ENCODE measurements at places on chromosomes 5 and 9. TPM values are rescaled to one million over a fixed set of nuclear protein-coding genes. Genes with fewer than 3 reads are reported as not detected.

DNA sequence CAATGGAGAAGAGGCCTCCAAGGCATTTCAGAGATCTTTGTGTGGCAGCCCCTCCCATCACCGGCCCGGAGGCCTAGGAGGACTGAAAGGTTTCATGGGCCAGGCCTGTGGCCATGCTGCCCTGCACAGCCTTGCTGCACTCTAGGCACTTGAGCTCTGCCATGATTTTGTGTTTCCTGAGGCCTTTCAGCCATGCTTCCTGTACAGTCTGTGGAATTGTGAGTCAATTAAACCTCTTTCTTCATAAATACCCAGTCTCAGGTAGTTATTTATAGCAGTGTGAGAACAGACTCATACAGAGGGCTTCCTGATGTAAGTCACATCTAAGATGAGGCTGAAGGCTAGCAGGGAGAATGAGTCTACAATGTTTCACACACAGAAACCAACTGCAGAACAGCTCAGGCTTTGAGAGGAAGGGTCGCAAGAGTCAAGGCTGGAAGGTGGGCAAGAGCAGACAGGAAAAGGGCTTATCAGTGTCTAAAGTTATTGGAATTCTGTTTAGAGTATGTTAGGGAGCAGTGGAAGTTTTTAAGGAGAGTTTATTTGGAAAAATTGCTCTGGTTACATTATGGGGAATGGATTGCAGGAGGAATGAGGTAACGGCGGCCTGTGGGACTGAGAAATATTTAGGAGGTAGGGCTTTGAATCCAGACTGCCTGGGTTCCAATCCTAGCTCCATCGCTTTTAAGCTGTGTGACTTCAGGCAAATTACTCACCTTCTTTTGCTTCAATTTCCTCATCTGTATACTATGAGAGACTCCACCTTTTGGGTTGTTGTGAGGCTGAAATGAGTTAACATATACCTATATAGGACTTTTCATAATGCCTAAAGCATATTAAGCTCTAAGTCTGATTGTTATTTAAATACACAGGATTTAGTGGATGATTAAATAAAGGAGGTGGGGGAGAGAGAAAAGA, 291.2 kb downstream of the CWC27 start:
- no peaks in the 10 kb centered on the region for H3K4me1 ChIP-seq
- no peak overlapping the region for H3K4me3 ChIP-seq
- DNase-seq: no peak

- no peak overlapping the region for H3K27ac ChIP-seq
- no peaks in the 10 kb centered on the region for H3K36me3 ChIP-seq
- no peaks in the 10 kb centered on the region for H3K27me3 ChIP-seq
- H3K4me1 ChIP-seq: no peaks in the 10 kb centered on the region
- DNase-seq: no peak
Measured at GRCh38 chr9:133088756-133089155, 27.0 kb downstream of the CEL start.

GRCh38 chr5:81234299-81234698, 1.2 kb downstream of the CKMT2 start:
- peak; percentile 42 for DNase-seq
- H3K27ac ChIP-seq: no peak overlapping the region
- H3K27me3 ChIP-seq: no peaks in the 10 kb centered on the region
- H3K4me1 ChIP-seq: peaks cover 3% of the 10 kb centered on the region
- peak overlapping the region; percentile 61 for H3K4me3 ChIP-seq

DNA sequence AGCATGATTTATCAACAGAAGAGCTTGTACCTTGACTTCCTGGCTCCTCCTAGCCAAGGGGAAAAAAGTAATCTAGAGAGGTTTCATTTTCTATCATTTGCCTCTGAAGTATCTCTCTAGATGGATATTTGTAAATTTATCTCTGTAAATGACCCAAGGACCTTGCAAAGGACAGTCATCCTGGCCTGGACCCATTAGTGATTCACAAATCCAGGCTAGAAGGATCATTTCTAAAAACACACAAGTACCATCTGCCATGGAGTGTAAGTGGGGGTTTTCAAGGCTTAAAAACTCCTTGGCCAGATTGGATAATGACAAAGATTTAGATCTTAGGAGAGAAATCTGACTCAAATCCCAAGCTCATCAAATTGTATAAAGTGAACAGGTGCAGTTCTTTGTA, 8.1 kb downstream of the TTC23L start:
- peaks cover 3% of the 10 kb centered on the region for H3K36me3 ChIP-seq
- no peaks in the 10 kb centered on the region for H3K4me1 ChIP-seq
- DNase-seq: no peak
- no peak overlapping the region for H3K27ac ChIP-seq
- no peaks in the 10 kb centered on the region for H3K27me3 ChIP-seq

- no peak overlapping the region for H3K4me3 ChIP-seq
- DNase-seq: no peak
- H3K27me3 ChIP-seq: no peaks in the 10 kb centered on the region
- H3K36me3 ChIP-seq: no peaks in the 10 kb centered on the region
- no peak overlapping the region for H3K27ac ChIP-seq
Measured at GRCh38 chr9:133707763-133708245, 30.3 kb downstream of the SARDH start.

DNA sequence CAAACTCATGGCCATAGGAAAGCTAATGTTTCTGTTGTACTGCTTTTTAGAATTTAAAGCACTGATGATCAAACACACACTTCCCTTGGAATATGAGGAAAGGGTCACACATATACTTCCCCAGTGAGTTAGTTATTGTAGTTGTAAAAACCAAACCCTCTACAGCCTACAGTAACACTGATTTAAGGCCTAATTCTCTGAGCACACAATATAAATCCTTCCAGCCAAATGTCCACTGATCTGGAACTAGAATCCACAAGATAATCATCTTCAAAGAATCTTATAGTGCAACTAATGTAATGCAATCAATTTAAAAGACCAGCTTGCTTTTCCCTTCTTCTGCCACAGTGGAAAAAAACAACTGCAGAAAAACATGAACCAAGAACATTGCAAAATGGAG, 219.3 kb downstream of the CAAP1 start:
- H3K36me3 ChIP-seq: no peaks in the 10 kb centered on the region
- H3K4me3 ChIP-seq: no peak overlapping the region
- no peak for DNase-seq
- H3K27me3 ChIP-seq: no peaks in the 10 kb centered on the region

DNA sequence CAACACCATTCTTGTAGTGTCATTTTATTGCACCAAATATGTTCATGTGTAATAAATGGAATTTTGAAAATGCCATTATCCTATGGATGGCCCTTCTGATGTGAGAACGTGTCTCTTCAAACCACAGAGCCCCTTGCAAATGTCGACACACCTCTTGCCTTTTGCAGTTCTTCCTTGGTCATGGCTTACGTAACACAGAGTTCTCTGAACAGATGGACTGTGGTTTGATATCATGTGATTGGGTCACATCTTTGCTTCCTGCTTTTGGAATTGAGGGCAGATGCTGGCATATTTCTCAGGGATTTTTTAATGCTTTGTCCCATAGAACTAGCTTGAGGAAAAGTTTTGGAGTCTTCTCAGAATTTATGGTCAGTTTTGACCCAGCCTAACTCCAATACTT, 4.6 kb downstream of the TGFBR1 start:
- H3K36me3 ChIP-seq: no peaks in the 10 kb centered on the region
- H3K4me1 ChIP-seq: no peaks in the 10 kb centered on the region
- no peak overlapping the region for H3K27ac ChIP-seq
- H3K4me3 ChIP-seq: no peak overlapping the region
- H3K27me3 ChIP-seq: no peaks in the 10 kb centered on the region

SIT1 gene
- total RNA-seq: 1.3 TPM

- H3K4me1 ChIP-seq: no peaks in the 10 kb centered on the region
- H3K27me3 ChIP-seq: no peaks in the 10 kb centered on the region
- no peaks in the 10 kb centered on the region for H3K36me3 ChIP-seq
Measured at GRCh38 chr5:31898036-31898632, 259.2 kb downstream of the PDZD2 start.

All from H9 (cell line).